ENCODE measurements at places on chromosomes 4 and X.

DNA sequence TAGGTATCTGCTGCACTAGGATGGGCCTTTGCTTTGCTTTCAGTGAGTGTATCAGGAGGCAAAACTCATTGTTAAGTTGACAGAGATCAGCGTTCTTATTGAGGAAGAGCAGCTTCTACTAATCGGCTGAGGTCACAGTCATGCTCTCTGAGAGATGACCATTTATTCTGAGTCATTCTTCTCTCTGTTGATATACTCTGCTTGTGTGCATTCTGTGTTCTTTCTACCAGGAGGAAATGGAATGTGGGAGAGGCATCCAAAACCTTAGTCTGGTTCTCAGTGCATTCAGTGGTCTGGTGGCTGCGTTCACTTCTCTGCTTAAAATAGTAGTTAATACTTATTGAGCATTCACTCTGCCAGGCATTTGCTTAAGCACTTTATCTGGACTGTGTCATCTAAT is 66.2 kb downstream of the RRAGB start:
- DNase-seq, result no peak

DNA sequence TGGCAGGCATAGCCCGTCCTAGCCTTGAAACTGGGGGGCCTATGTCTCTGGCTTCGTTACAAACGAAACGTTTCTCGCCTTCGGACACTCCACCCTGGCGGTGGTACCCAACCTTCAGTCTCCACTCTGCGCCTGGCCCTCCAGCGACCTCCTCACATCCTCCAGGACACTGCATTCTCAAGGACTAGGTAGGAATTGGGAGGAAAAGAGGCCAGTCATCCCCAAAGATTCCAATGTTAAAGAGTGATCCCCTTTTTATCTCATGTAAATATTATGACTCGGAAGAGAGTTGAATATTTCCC is 2.1 kb upstream of the NKX6-1 start:
- no peak for DNase-seq

DNA sequence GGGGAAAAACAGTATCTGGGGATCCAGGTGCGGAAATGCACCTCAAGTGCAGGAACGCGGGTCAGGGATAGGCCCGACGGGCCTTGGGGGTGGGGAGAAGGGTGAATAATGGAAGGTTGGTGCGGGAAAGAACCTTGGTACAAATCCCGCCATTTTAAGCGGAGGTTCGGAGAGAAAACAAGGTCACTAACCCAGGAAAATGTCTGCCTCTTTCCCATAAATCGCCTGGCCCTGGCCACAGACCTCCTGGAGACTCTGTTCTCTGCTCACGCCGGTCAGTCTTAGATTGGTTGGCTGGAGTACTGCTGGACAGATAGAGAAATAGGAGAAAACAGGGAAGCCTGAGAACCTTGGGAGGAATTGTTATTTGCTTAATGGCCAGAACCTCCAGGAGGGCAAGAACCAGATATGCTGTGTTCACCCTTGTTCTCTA is 897 bp upstream of the FBXL5 start:
- DNase-seq, result no peak

DNA sequence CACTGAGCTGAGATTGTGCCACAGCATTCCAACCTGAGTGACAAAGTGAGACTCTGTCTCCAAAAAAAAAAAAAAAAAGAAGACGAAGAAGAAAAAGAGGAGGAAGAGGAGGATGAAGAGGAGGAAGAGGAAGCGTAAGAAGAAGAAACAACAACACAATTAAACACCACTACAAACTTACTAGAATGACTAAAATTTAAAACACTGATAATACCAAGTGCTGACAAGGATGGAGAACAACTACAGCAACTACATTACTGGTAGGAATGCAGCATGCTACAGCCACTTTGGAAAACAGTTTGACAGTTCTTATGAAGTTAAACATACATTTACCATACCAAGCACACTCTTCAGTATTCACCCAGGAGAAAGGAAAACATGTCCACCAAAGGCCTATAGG is 24.1 kb downstream of the LRBA start:
- DNase-seq, result no peak

DNA sequence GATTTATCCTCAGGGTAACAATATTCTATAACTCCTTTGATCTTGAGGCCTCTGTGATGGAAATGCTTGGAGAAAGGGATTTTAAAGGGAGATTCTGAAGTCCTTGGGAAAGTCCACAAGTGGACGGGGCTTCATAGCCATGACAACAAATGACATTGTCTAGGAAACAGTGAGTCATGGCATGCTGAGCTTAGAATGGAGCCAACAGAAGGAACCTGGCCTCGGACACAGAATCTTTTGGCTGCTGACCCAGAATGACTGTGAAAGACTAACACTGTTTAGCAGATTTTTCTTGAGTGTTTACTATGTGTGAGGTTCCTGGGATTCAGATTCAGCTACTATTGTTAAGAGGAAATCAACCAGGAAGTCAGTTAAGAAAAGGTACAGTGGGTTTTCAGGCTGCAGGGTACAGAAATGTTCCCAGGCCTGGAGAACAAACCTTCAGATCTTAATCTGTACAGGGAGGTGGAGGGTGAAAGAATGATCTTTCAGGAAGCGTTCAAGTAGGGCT is 18.1 kb upstream of the CXCL2 start:
- no peak for DNase-seq

All from stimulated activated CD4-positive, alpha-beta T cell treated with anti-CD3 and anti-CD28 coated beads, TNF-alpha, amount 100 ng/mL, for 4 hours (primary cell).